ENCODE measurements at places on chromosomes 13 and 19.

- DNase-seq, result no peak
Measured at GRCh38 chr13:99626461-99627082, 125.3 kb downstream of the TM9SF2 start.

- DNase-seq, result no peak
Measured at GRCh38 chr13:61078976-61079770, 336.5 kb downstream of the PCDH20 start.

DNA sequence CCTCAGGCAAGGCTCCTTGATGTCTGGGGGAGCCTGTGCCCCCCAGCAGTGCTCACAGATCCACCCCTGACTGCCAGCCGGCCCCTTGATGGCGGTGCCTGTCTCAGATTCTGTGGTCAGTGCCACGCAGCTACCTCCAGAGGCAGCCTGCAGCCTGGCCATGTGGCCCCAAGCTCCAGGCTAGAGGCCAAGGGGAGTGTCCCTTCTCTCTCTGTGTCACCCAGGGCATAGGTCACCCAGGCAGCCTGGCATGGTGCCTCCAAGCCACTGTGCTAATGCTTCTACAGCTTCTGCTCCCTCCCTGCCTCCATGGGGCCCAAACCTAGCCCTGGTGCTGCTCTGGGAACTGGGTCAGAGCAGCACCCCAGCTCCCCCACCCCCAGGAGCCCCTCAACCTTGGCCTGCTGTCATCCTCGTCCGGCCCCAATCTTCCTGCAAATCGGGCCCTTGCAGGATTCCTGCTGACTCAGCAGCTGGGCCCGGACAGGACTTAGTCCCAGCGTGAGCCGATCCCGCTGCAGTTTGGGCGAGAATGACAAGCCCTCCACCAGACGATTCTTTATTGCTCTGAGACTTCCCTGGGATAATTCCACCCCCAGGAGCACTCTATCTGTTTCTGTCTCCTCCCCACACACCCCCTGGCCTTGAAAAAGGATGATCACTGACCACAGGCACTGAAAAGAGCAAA, 2.8 kb upstream of the ARL11 start:
- no peak for DNase-seq

GRCh38 chr19:21463449-21464105, 41.8 kb upstream of the ZNF429 start:
- no peak for DNase-seq

DNA sequence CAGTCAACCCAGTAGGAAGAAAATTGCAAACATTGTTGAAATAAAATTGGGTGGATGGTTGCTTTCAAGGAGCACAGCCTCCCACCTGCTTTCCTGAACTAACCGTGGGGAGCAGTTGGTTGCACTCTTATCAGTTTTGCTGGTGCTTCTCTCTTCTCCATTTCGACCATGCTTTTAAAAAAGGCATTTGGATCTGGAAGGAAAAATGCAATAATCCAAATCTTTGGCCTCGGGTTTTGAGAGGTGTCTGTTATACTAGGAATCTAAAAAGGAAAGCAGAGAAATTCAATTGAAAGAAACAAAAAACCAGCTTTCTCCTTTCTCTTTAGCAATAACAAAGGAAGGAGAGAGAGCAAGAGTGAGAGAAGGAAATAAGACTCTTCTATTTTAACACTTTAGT, 113.6 kb upstream of the ARGLU1 start:
- no peak for DNase-seq

DNA sequence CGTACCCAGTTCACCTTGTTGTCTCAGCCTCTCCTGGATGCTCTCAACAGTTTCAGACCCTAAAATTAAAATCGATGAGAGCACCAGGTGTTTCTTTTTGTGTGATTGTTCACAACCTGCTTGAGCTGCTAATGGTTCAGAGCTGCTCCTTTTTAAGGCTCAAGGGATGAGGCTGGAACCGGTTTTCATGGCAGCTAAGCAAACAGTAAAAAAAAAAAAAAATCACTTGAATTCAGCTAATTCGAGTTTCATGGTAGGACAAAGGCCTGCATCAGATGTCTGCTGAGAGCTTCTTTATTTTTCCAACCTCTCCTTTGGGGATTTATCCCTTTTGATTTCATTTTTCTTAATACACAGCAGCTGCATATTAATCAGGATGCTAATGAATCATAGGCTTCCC, 6.5 kb downstream of the SYCE2 start:
- no peak for DNase-seq

DNA sequence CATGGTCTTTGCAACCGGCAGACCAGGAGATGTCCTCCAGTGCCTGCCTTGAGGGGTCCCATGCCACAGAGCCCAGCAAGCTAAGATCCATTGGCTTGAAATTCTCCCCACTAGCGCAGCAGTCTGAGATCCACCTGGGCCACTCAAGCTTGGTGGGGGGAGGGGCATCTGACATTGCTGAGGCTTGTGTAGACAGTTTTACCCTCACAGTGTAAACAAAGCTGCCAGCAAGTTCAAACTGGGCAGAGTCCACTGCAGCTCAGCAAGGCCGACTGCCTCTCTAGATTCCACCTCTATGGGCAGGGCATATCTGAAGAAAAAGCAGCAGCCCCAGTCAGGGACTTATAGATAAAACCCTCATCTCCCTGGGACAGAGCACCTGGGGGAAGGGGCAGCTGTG, 32.0 kb upstream of the ITM2B start:
- no peak for DNase-seq

- no peak for DNase-seq
Measured at GRCh38 chr13:84962141-84962750, 837.0 kb downstream of the SLITRK6 start.

DNA sequence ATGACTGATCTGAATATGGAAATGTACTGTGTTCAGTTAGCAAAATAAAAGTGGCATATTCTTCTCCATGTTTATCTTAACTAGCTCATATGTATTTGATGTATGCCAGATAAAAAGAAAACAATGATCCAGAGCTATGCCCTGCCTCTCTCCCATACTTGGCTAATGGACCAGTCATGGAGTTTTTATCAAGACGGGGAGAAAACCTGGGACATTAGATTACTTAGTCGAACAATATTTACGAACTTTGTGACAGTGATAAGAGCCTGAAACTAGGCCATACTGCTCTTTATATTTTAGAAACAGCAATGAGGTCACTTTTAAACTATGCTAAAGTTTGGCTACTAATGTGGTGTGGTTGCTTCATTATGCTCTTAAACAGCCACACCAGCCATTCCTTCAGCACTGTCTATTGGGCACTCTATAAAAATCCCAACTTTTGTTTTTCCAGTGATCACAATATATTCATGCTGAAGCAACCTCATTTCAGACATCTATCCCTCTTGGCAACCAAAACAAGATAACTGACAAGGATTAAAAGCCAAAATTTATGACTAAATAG, 265.0 kb downstream of the FGF14 start:
- no peak for DNase-seq

GRCh38 chr13:67273001-67273400, 42.9 kb upstream of the PCDH9 start:
- DNase-seq, result no peak

DNA sequence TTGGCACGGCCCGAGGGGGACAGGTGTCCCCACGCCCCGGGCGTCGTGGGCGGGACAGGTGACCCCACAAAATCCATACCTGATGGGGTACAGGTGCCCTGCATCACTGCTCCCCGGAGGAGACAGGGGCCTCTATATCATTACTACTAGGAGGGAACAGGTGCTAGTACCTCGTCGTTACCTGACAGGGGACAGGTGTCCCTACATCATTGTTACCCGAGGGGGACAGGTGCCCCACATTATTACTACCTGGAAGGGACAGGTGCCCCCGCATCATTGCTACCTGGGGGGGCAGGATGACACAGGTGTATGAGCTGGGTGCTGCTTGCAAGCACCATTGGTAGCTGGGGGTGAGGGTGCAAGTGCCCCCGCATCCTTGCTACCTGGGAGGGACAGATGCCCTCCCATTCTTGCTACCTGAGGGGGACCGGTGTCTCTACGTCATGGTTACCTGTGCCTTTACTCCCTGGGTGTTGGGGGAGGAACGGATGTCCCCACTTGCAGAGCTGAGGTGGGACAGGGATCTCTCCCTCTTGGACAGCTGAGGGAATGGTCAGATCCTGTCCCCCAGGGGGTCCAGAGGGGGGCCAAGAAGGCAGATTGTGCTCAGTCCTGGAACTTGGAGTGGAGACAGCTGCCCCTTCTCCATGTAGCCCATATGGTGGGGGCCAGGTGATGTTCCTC, 620 bp downstream of the CRTC1 start:
- DNase-seq, result no peak

GRCh38 chr19:6685962-6686627, 16.1 kb upstream of the TNFSF14 start:
- DNase-seq, result no peak

DNA sequence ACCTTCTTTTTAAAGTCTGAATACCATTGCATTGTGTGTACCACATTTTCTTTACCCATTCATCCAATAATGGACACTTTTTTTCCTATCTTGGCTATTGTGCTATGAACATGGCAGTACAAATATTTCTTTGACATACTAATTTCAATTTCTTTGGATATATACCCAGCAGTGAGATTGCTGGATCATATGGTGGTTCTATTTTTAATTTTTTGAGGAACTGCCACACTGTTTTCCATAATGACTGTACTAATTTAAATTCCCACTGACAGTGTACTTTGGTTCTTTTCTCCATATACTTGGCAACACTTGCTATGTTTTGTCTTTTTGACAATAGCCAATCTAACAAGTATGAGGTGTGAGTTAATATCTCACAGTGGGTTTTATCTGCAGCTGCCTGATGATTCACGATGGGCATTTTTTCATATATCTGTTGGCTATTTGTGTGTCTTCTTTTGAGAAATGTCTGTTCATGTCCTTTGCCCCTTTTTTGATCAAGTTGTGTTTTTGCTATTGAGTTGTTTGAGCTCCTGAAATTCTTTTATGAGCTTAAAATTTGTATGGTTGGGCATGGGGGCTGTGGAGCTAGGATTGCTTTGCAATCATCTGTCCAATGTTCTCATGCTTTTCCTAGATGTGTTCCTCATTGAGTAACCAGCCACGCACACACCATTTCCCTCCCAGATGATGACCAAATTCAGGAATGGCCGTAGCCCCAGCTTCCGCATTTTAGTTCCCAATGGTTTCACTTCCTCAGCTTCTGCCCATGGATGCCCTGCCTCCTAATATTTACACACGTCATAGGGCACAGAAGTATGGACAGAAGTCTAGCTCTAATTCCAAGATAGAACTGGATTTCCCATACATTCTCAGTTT, 380.0 kb upstream of the SGCG start:
- DNase-seq, result no peak

DNA sequence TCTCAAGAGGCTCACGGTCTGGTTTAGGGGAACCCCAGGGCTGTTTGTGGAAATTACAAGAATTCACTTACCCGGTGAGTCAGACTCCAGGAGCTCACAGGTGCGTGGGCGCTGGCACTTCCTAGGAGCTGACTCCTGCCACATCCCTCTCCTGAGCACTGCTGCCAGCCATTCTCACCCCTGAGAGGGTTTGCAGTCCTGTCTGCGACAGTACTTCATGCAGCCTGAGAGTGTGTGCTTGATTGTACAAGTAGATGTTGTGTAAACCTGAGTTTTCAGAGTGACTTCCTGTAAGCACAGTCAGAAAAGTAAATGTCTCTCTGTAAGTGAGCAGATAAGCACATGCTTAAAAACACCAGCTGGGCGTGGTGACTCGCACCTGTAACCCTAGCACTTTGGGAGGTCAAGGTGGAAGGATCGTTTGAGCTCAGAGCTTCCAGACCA, 8.1 kb downstream of the MRPL4 start:
- peak; percentile 36 for DNase-seq

DNA sequence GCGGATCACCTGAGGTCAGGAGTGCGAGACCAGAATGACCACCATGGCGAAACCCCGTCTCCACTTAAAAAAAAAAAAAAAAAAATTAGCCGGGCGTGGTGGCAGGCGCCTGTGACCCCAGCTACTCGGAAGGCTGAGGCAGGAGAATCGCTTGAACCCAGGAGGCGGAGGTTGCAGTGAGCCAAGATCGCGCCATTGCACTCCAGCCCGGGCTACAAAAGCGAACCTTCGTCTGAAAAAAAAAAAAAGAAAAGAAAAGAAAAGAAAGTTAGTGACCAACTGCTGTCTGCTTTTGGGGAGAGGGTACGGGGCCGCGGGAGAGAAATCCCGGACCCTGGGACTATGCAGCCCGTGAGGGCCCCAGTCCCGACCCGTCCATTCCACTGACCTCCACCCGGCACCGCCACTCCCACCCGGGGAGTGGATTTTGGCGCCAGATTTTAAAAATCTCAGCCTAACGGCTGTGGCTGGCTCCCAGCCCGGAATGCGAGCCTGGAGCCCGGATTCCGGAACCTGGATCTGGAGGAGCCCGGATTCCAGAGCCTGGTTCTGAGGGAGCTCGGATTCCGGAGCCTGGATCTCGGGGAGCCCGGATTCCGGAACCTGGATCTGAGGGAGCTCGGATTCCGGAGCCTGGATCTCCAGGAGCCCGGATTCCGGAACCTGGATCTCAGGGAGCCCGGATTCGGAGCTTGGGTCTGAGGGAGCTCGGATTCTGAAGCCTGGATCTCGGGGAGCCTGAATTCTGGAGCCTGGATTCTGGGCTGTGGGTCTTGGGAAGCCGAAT, 6.1 kb upstream of the LMNB2 start:
- no peak for DNase-seq

DNA sequence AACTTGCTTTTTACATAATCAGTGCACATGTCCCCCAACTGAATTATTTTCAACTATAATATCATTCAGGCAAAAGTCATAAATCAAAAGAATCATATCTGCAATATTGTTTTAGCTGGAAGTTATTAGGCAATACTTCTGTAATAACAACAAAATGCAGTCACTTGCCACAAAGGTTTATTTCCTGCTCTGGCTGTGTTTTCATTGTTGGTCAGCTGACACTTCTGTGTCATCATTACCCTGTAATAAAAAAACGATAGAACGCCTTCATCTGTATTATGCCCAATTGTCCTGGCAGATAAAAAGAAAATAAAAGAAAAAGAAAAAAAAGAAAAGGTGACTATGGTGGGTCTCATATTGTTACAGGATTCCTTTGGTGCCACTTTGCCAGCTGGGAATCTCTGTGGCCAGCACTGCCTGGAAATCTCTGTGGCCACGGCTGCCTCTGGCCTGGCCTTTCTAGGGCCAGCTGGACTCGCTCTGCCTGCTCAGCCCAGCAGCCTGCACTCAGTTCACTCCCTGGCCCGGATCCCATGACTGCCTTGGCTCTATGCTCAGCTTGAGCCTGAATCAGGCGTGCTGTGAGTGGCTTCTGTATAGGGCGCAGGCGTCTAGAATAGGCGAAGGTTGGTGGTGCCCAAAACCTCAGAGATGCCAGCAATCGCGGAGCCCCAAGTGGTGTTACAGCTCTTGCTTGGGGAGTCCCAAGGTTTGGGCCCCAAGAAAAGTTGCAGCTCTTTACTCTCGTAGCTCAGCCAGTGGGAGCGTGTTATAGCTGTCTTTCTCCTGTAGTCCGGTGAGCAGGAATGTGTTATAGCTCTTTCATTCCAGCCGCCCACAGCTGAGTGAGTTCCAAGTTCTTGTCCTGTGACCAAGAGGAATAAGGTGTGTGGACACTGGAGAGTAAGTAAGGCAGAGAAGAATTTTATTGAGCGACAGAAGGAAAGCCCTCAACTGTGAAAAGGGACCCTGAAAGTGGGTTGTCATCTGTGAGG, 1227.1 kb downstream of the SLITRK1 start:
- no peak for DNase-seq

GRCh38 chr13:100091391-100091790, 2.5 kb downstream of the PCCA start:
- DNase-seq, result no peak

GRCh38 chr19:49845414-49845813, 5.5 kb upstream of the PTOV1 start:
- DNase-seq, result no peak
